ENCODE measurements at places on chromosomes 3 and 15. TPM values are rescaled to one million over a fixed set of nuclear protein-coding genes. Genes with fewer than 3 reads are reported as not detected.

Gene SPINK8
- total RNA-seq, result not detected

Gene TRH
- not detected for total RNA-seq

Gene C2CD4A
- total RNA-seq, result 0.43 TPM

Gene MORC1
- total RNA-seq, result not detected

DNA sequence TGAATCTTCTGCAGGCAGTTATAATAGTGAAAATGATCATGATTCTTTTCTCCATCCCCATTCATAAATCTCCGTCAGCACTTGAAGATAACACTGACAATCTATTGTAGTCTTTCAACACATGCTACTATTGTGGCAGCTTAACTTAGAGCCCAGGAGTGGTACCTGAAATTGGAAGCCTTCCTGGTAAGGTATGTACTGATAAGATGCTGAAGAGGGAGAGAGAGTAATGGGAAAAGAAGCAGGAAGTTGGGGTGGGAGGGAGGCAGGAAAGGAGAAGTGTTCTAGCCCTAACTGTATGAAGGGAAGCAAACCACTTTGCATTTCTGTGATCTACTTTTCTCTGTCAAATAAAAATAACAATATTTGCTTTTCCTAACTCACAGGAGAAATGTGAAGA lies 197.4 kb upstream of the RORA start:
- no peak for DNase-seq

DNA sequence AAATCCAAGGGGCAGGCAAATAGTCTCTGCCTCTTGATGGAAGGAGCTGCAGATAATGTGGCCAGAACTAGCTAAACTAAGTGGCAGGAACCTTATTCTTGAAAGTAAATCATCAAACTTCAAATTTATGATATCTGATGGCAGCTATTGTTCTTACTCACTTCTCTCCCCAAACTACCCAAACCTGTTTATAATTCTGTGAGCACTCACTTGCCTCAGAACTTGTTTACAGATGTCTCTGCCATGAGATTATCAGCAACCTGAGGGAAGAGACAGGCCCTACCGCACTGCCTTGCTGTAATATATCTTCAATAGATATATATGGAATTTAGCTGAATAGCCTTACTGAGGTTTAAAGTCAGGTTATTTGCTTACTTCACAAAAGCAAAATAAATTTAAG lies 2.2 kb upstream of the B3GALNT1 start:
- DNase-seq, result no peak

DNA sequence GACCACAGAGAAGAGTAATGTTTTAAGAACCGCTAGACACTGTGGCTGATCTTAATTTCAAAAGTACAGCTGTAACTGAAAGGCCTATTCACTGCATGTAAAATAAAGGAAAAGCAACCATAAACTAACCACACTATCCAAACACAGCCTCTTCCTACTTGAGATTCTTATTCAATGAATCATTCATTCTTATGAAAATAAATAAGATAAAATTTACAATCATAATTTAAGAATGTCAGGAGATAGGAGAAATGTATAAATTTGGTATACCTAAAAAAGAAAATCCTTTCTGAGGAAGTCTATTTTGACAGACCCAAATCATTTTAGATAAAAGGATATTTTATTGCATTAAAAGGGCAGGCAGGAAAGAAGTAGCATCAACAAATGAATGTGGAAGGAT lies 533.5 kb upstream of the ZNF385D start:
- no peak for DNase-seq

DNA sequence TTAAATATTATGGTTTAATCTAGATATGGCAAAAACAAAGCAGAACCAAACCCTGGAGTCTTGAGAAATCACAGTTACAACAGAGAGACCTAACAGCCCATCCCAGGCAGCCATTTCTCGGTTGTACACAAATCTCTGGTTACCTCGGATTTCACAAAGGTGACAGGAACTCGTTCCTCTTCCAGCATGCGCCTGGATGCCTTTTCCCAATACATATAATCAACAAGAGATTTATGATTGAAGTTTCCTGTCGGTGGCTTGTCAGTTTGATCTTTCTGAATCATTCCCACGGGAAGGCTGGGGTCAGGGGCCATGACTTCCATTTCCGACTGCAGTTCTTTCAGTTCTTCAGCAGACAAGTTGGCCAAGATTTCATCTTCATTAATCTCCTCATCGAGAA lies 445 bp downstream of the LMOD3 start:
- no peak for DNase-seq

DNA sequence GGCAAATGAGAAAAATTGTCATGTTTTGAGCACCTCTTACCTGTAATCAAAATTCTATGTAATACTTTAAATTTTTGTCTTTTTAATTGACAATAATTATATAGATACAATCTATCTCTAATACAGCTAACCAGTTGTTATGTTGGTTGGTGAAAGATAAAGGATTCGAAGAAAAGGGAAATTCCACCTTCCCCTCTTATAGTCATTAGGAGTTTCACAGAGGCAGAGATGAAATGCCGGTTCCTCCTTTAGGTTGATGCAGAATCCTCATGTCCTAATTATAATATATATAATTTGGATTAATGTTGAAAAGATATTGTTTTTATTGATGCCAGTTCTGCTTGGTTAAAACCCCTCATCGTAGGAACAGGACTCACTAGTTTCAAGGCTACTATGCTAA lies 67.1 kb downstream of the LRCH3 start:
- no peak for DNase-seq

GRCh38 chr3:57176045-57176444 lies 10.9 kb upstream of the IL17RD start:
- DNase-seq, result no peak

DNA sequence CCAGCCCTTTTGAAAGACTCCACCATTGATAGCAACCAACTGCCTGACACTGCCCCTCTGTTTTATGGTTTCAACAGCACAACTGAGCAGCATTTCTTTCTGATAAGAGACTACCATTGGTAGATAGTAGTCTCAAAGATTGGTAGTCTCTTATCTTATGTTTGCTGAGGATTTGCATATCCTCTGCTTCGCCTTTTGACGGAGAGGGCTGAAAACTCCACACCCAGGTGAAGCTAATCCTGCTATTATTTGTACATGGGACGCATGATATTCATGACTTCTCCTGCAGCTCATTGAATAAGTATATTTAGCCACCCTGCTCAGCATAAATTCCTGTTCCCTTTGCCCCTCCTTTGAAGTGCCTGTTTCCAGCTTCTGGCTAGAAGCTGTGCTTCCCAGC lies 119.4 kb upstream of the STRIT1 start:
- DNase-seq, result no peak
